ENCODE measurements at places on chromosomes 16 and 17.

DNA sequence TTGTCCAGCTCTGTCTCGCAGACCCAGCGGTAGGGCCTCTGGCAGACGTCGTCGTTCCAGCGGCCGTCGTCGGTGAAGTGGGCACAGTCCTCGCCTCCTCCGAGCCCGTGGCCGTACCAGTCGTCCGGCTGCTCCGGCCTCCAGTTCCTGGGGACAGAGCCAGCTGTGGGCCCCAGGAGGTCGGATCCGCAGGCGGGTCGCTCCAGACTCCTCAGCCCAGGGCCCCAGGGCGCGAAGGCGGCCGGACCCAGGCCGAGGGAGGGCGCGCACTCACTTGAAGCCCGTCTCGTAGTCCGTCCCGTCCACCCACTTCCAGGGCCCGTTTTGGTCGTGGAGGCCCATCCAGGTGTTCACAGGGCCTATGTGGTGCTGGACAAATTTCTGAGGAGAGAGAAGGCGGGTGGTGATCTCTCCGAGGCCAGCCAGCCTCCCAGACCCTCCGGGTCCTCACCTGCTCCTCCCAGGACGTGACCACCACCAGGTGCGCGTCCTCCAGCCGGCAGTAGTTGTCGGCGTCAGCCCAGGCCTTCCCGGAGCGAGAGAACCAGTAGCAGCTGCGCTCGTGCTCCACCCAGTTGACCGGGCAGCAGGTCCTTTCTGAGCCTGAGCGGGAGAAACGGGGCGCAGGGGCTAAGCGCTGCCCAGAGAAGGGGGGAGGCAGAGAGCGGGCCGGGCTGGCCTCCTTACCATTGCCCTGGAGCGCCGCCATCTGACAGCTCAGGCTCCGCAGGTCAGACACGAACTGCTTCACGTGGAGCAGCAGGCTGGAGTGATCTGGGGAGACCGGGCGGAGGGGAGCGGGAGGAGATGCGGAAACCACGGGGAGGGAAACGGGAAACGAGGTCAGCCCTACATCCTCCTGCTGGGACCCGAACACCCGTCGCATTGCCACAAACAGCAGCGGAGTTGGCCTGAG lies 5.2 kb downstream of the ASGR1 start:
- peak; percentile 29 for DNase-seq

- DNase-seq = peak; percentile 4
Observed at GRCh38 chr17:70006159-70006558, 68.9 kb upstream of the KCNJ16 start.

DNA sequence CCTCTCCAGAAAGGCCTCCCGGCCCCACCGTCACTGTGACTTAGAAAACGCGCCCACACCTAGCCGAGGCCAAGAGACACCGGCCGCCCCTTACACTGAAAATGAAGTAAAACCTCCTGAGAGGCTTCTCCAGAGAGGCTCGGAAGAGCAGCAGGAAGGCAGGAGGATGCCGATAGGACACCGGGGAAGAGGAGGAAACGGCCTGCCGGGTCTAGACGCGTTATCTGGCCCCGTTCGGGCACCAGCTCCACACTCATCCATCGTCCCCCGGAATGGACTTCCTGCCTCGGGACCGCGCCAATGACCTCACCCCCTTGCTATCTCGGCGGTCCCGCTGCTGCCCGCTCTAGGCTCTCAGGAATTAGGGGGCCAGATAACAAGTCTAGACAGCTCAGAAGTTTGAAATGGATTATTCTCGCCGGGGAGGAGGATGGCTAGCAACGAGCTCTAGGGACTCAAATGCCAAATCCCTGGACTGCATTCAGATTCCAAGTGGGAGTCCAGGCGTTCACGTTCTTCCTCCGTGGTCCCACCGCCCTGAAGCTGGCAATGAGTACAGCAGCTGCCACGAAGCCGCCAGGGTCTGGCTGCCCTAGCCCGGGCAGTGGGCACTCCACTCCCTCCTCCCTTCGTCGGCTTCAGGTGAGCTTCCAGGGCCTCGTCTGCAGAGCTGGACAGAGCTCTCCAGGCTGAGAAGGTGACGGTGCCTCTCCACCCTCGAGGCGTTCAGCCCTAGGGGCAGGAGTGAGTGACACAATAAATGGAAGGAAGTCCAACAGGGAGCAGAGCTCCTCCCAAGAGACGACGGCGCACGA lies 350.9 kb downstream of the FOXL1 start:
- peak; percentile 60 for DNase-seq

- no peak for DNase-seq
Observed at GRCh38 chr16:26768385-26769010, 298.2 kb upstream of the C16orf82 start.

- DNase-seq = peak; percentile 23
Observed at GRCh38 chr17:6843241-6843880, 11.8 kb upstream of the TEKT1 start.

GRCh38 chr17:6435968-6436367 lies 1.0 kb upstream of the AIPL1 start:
- DNase-seq = peak; percentile 74

DNA sequence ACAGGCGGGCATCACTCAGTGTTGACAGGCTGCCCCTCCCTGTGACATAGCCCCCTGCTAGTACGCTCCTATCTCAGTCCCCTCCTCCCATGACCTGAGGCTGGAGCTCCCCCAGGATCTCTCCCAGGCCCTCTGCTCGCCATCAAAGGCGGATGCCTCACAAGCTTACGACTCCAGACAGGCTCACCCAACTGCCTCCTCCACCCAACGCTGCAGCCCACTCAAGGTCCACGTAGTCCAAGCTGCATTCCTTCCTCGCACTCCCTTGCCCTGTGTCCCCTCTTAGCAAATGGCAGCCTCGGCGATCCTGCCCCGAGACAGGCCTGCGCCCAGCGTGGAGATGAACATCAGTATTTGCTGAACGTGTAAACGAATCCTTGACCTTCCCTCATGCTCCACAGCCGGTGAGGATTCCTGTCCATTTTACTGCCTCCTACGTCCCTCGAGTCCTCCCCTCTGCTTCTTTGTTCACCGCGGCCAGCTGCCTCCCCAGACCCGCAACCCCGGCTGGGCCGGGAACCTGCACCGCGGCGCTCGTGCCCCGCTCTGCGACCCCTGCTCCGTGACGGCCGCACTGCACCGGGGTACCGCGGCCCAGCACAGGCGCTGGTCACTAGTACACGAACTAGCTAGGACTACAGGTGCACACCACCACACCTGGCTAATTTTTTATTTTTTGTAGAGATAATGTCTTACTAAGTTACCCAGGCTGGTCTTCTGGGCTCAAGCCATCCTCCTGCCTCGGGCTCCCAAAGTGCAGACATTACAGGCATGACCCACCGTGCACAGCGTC lies 838 bp upstream of the TMEM97 start:
- DNase-seq = no peak

- no peak for DNase-seq
Observed at GRCh38 chr17:10738521-10739258, 8.9 kb upstream of the TMEM220 start.

GRCh38 chr17:75872434-75873351 lies 5.7 kb downstream of the TRIM47 start:
- peak; percentile 80 for DNase-seq

DNA sequence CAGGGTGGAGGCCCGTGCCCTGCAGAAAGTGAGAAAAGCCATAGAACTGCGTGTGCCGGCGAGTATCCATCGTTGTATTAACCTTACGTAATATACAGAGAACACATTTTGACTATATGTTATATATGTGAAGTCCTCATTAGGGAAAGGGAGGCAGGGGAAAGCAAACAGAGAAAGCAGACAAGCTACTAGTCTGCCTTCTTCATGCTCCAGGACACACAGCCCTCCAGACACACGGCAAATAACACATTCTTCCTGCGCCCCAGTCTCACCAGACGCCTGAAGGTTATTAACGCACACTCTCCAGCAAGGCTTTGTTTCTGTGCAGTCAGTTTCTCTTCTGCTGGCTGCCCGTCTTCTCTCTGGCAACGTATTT lies 28.8 kb downstream of the PRDM7 start:
- no peak for DNase-seq

- no peak for DNase-seq
Observed at GRCh38 chr16:10885246-10885645, 8.2 kb downstream of the CIITA start.

DNA sequence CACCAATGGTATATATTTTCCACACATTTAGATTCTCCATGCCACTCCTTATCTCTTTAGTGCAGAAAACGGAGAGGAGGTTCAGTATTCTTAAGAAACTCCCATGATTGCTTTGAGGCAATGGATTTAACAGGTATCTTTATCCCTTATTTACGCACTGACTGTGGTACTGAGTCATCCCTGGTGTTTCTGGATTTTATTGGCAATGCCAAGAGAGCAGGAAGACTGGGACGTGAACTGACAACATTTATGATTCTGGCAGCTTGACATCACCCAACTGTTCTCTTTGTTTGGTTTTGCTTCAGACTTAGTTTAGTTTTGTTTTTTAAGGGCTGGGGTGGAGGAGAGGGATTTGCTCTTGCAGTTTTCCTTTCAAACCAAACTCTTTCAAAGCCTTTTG lies 131.4 kb downstream of the WWOX start:
- peak; percentile 29 for DNase-seq

DNA sequence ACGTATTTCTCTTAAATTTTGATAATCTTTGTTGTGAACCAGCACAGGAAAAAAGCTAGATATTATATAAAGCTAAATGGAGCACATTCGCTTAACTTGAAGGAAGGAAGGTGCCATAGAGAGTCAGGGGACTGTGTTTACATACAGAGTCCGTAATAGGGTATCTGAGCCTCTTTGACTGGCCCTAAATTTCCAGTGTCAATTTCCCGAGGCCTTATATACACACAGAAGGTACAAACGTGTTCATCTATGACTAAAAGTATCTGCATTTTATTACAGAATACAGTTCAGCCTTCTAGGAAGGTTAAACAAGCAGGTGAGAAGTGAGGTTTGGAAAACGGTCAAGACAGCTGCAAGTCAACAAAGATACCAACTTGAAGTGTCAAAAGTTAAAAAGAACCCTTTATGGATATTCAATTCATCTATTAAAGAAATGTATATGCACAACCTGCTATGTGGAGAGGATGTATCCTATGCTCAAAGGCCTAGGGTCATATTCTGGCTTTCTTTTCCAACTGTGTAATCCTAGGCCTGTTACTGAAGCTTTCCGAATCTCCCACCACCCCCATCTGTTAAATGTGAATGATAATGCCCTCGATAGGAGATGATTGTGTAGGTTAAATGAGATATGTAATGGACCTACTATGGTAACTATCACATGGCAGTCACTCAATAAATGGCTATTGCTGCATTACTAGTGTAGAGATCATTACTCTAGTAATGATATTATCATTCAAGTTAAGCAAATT lies 263.7 kb upstream of the MAF start:
- DNase-seq = no peak

GRCh38 chr17:7254511-7254910 lies 2.5 kb downstream of the ELP5 start:
- DNase-seq = no peak

DNA sequence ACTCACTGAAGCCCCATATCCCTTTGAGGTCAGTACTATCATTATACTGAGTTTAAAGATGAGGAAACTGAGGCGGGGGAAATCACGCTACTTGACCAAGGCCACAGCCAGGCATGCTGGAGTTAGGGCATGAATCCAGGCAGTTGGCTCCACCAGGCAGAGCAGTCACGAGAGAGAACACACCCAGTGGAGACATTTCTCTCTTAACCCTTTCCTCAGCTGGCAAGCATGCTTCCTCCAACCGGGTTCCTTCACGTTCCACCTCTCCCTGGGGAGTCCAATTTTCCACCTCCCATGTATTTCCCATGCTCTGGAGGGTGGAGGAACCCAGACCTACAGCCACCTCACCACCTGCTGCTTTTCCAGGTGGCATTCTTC lies 32.8 kb downstream of the VAC14 start:
- DNase-seq = no peak

- DNase-seq = no peak
Observed at GRCh38 chr17:41718287-41718645, 6.1 kb downstream of the GAST start.

DNA sequence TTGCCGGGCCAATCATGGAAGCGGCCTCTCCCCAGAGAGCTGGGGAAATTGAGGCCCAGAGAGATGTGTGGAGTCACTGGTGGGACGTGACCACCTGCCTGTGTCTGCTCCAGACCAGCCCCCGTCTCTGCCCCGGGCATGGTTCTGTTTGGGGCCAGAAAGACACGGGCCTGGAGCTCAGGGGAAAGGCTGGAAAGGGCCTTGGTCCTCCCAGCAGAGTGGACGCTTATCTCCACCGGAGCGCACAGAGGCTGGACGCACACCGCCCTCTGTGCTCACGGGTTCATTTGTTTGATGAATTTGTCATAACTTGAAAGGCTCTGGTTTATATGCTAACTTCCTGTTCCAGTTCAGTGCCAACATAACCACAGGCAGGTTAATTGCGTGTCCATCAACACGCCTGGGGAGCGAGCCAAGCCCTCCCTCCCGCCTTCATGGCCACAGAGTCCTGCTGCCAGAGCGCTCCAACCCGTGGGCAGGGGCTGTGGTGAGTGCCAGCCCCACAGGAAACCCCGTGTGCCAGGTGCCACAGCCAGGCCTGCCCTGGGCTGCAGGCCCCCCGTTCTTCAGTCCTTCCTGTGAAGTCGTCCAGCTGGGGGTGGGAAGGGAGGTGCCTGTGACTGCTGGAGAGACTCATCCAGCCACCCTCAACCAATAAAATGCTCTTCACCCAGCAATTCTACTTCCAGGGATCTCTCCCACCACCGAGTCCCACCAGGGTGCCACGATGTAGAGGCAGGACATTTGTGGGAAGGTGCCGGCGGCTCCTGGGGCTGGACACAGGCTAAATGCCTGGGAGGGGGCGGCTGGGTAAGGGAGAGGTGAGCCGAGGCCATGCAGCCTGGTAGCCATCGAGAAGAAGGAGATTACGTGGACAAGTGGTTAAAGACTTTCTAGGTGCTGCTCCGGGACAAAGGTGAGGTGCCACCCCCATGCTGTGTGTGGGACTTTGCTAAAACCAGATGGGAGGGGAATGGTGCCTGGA lies 29.4 kb upstream of the BAHCC1 start:
- peak; percentile 89 for DNase-seq
